ENCODE measurements at places on chromosomes 7 and 10.

DNA sequence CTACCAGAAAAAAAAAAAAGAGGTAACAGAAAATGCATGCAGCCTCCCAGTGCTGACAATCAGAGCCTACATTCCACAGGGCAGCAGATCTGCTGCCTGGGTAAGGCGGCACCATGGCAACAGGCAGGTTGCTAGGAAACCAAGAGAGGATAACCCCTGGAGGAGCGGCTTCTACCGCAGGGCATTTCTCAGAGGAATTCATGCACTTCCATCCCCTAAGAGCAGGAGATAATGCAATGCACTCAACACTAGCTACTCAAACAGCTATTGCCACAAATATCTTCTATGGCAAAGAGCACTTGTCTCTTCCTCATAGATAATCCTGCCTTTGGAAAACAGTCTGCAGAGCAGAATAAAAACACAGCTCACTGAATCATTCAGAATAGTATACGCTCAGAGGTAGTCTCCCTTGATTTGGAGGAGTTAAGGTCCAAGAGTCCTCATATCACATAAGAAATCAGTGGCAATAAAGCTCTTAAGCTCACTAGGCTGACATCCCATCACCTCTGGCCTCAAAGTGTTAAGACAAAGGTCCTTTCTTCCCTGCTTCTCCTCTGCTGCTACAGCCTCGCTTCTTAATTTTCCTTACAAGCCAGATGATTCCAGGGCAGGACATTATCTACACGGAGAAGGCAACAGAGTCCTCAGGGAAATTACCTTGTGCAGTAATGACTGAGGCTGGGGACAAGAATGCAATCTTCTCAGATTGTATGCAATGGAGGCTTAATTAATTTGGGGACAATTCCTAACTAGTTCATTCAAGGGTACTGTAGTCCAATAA, 10.7 kb downstream of the PSAP start:
- DNase-seq = peak; percentile 84

DNA sequence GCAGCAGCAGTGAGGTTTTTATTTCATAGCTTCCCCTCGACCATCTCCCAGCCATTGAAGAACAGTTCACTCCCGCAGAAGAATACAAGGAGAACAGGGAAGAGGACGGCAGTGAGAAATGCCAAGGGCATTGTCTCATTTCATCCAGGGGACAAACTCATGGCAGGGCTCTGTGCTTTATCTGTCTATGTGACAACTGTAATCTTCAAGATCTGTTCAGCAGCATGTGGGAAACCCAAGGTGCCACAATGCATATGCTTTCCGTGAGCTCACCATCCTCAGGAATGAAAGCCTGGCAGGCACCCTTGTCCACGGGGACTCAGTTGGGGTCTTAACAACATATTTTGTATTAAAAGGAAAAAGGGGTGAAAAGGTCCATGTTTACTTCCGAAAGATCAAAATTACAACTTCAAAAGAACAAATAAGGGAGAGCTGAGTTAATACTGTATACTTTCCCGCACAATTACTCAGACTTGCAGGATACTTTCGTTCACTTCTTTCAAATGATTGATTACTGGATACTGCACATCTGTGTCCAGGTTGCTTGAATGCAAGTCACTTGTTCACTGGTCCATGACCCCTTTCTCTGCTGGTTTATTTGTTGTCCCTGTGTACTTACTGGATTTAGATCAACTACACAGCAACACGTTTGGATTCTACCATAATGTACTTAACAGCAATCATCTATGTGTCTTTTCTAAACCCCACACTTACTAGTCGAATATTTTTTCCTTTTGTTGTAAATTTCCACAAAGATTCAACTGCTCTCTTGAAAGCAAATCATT, 90.1 kb upstream of the ATP6V0A4 start:
- DNase-seq = no peak

DNA sequence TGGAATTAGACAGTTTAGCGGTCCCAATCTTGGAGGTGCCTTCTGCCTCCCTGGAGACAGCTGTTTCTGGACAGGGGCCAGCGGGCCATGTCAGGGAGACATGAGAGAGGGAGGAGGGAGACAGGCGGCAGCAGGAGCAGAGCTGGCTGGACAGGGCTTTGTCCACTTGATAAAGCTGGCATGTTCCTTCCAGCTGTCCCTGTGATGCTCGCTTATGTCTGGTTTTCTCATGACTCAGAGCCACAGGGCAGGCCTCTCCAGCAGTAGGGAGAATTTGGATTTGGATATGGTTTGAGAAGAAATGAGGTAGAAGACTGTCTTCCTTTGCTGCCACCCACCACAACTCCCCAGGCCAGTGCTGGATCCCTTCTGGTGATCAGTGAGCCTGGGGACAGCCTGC, 51.7 kb upstream of the SORCS3 start:
- no peak for DNase-seq

DNA sequence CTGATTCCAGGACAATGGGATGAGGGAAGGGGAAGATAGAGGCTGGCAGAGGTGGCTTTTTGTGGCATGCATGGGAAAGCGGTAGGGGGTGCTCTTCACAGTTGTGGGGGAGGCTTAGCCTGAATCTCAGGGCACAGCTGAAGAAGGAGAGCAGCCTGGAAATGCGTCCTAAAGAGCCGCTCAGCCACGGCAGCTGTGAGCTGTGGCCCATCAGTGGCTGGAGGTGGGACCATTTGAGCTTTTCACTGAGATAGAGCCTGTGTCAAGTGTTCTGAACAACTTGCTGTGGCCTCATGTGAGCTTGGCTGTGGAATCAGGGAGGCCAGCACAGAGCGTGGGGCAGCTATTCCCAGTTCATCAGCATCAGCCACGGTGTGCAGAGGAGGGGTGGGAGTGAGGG, 100.3 kb upstream of the INSYN2A start:
- no peak for DNase-seq

GRCh38 chr7:138247568-138248333, 171.5 kb downstream of the AKR1D1 start:
- DNase-seq = no peak

GRCh38 chr7:155138204-155138603, 68.1 kb downstream of the HTR5A start:
- DNase-seq = no peak
